ENCODE measurements at places on chromosomes 5 and 9.

GRCh38 chr9:114988962-114989599 is 58.7 kb upstream of the TNFSF8 start:
- no peak for DNase-seq

- no peak for DNase-seq
Observed at GRCh38 chr5:179834120-179834519, 13.4 kb downstream of the SQSTM1 start.

DNA sequence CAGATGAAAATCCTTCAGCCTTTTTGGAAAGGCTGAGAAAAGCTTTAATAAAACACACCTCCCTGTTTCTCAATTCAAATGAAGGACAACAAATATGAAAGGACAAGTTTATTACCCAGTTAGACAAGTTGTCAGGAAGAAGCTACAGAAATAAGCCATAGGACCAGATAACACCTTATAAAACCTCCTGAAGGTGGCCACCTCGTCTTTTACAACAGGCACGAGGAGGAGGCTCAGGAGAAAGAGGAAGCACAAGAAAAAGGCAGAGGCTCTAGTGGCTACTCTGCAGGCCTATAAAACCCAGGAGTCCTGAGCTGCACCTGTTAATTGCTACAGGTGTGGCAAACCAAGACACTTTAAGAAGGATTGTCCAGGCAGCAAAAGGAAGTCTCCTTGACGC is 352.1 kb upstream of the CDH18 start:
- no peak for DNase-seq

- no peak for DNase-seq
Observed at GRCh38 chr9:126033318-126033717, 286.1 kb downstream of the PBX3 start.

- DNase-seq: no peak
Observed at GRCh38 chr5:38926121-38926520, 80.3 kb downstream of the OSMR start.

GRCh38 chr5:171614971-171615653 is 170.5 kb upstream of the SMIM23 start:
- DNase-seq: no peak

DNA sequence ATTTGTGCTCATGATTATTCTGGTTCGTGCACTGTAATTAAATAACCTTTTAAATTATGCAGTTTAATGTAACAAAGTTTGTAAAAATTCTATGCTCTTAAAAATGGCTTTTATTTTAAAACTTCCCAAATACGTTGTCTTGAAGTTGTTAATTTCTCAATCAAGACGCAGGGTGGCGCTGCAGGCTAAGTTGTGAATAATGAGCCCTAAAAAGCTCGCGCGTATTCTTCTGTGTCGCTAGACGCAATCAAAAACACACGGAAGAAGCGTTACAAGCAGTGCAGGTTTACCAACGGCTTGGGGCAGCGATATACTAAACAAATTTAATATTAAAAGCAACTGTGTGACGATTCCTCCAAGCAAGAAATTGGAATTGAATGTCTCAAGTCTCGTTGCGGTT is at the start of gene PCDHB4:
Gene PCDHB4, plus strand, starts transcription at position 256 of the 400 bp plus-strand sequence. CDS start 181 bp downstream, outside the sequence.
- no peak for DNase-seq

- no peak for DNase-seq
Observed at GRCh38 chr9:92704528-92704927, 34.6 kb upstream of the IPPK start.

DNA sequence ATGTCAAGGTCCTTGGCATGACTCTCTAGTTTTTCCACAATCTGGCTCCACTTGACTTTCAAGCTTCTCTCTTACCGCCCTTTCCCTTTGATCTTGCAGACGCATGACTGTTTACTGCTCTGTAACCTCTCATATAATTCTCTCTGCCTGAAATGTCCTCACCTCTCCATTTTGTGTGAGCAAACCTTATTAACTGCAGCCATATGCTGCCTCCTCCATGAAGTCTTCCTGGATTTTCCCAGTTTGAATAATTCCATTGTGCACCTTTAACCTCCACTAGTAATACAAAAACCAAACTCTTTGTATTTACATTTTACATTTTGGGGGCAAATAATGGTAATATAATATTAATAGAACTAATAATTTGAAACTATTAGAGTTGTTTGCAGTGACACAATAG is 9.5 kb upstream of the C9orf72 start:
- no peak for DNase-seq

GRCh38 chr9:84845956-84846900 is 176.7 kb downstream of the NTRK2 start:
- no peak for DNase-seq

DNA sequence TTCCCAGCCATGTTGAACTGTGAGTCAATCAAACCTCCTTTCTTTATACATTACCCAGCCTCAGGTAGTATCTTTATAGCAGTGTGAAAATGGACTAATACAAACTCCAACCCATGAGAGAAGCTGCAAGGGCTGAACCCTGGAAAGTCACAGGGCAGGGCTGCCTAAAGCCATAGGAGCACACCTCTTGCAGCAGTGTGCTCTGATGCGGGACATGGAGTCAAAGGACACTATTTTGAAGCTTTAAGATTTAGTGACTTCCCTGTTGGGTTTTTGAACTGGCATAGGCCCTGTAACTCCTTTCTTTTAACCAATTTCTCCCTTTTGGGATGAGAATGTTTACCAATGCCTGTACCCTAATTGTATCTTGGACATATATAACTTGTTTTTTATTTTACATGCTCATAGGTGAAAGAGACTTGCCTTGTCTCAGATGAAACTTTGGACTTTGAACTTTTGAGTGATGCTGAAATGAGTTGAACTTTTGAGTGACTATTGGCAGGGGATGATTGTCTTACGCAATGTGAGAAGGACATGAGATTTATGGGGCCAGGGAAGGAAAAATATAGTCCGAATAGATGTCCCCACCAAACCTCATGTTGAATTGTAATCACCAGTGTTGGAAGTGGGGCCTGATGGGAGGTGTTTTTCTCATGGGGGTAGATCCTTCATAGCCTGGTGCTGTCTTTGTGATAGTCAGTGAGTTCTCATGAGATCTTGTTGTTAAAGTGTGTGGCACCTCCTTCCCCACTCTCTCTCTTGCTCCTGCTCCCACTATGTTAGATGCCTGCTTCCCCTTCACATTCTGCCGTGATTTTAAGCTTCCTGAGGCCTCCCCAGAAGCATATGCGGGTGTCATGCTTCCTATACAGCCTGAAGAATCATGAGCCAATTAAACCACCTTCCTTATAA is 159.5 kb upstream of the SPEF2 start:
- DNase-seq: no peak

DNA sequence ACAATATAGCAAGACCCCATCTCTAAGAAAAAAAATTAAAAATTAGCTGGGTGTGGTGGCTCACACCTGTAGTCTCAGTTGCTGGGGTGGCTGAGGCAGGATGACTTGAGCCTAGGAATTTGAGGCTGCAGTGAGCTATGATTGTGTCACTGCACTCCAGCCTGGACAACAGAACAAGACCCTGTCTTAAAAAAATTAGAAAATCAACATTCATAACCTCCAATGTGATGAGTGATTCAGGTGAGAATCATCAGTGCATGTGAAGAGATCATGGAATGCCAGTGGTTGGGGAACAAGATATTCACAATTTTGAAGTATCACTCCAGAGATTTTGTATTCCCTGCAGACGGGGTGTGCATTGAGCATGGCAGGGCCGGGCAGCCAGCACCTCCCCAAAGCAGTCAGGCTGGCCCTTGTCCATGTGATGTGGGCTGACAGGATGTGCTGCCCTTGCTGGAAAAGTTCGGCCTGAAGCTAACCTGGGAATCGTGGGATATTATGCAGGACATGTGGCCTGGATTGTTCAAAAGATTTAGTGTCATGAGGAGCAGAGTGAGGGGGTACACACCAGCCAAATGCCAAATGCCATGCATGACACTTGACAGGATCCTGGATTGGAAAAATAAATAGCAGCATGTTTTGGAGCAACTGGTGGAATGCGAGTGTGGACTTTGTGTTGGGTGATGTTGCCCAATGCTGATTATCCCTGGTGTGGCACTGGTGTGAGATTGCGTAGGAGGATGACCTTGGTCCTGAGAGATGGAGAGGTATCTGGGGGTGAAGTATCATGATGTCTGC is 189.0 kb downstream of the RGS3 start:
- no peak for DNase-seq

DNA sequence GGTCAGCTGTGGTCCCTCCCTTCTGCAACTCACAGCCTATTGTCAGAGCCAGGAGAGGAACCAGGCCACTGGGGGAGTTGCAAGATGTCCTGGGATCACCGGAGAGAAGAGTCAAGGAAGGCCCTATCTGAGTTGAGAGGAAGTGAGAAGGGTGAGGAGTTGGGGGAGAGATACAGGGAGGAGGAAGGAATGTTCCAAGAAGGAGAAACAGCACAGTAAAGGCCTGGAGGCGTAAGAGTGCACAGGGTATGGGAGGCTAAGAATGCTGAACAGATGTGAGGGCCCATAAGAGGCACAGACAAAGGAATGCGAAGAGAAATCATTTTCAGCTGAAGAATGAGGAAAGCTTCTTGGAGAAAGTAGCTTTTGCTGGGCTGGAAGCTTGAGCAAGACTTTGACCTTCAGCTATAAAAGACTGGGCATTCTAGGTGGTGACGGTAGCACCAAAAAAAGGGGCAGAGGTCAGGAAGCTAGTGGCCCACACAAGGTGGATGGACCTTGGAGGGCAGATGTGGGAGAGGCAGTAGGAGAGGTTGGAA is 21.6 kb upstream of the CSF1R start:
- DNase-seq: no peak

DNA sequence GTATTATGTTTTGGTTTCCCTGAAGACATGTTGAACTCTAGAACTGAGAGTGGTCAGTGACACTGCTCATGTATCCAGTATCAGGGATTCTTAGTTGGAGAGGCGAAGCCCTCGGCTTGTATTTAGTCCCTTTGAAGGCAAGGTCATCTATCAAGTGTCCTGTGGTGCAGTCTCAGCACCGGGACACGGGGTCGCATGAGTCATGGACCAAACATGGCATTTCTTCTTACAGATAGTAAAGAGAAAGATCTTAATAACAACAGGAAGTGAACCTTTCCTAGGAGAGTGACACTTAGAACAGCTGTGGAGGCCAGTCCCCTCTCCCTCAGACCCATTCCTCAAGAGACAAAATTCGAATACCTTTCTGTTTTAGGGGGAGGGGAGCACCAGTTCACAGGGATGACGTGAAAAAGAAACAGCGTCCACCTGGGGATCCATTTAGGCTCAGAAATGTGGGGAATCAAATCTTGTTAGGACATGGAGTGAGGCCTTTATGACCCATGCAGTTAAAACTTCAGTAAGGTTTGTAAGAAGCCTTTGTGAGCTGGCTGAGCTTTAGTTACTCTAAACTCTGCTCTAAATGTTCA is 86.5 kb downstream of the ADGRV1 start:
- DNase-seq: no peak
